Temporal lobe (tissue), 4 donors: ENCODE measurements at places on chromosomes 7 and 10. TPM values are rescaled to one million over a fixed set of nuclear protein-coding genes. Genes with fewer than 3 reads are reported as not detected.

EMX2 gene
- 3.7 TPM for total RNA-seq

WEE2 gene
- 0.49 TPM for total RNA-seq

ERVW-1 gene
- not detected for total RNA-seq

GPC2 gene
- total RNA-seq, result 44.3 TPM

GRM3 gene
- 86.5 TPM for total RNA-seq

MCM10 gene
- 2.0 TPM for total RNA-seq

RTKN2 gene
- 3.7 TPM for total RNA-seq

SH3PXD2A gene
- 14.5 TPM for total RNA-seq

KLHL7 gene
- total RNA-seq, result 84.1 TPM

PRLHR gene
- total RNA-seq, result 2.0 TPM

MOGAT3 gene
- not detected for total RNA-seq

LIPK gene
- total RNA-seq, result not detected

HOXA1 gene
- not detected for total RNA-seq

PRRT4 gene
- total RNA-seq, result 3.7 TPM

FAM241B gene
- 12.8 TPM for total RNA-seq

UNC5B gene
- 4.2 TPM for total RNA-seq

CPN1 gene
- not detected for total RNA-seq

PIK3AP1 gene
- 1.5 TPM for total RNA-seq

MEOX2 gene
- 0.25 TPM for total RNA-seq

CBX3 gene
- 166 TPM for total RNA-seq

EPHB4 gene
- 10.3 TPM for total RNA-seq

NKX1-2 gene
- total RNA-seq, result 0.25 TPM

SLC13A1 gene
- not detected for total RNA-seq

SFRP4 gene
- total RNA-seq, result 2.5 TPM

CTAGE8 gene
- total RNA-seq, result 0.25 TPM

MBL2 gene
- total RNA-seq, result not detected

TDRD1 gene
- total RNA-seq, result 0.25 TPM

FXYD4 gene
- total RNA-seq, result not detected

SFXN4 gene
- total RNA-seq, result 17.5 TPM

CALN1 gene
- total RNA-seq, result 56.1 TPM

DRGX gene
- total RNA-seq, result not detected

HOGA1 gene
- total RNA-seq, result 0.25 TPM

C7orf33 gene
- total RNA-seq, result not detected

CNPY1 gene
- total RNA-seq, result 0.74 TPM

C10orf105 gene
- 0.25 TPM for total RNA-seq

EEPD1 gene
- total RNA-seq, result 11.3 TPM

CDK14 gene
- total RNA-seq, result 63.7 TPM
